ENCODE measurements at places on chromosomes 1 and 21.

- DNase-seq: no peak
Measured at GRCh38 chr1:110873856-110874255, 908 bp downstream of the CD53 start.

DNA sequence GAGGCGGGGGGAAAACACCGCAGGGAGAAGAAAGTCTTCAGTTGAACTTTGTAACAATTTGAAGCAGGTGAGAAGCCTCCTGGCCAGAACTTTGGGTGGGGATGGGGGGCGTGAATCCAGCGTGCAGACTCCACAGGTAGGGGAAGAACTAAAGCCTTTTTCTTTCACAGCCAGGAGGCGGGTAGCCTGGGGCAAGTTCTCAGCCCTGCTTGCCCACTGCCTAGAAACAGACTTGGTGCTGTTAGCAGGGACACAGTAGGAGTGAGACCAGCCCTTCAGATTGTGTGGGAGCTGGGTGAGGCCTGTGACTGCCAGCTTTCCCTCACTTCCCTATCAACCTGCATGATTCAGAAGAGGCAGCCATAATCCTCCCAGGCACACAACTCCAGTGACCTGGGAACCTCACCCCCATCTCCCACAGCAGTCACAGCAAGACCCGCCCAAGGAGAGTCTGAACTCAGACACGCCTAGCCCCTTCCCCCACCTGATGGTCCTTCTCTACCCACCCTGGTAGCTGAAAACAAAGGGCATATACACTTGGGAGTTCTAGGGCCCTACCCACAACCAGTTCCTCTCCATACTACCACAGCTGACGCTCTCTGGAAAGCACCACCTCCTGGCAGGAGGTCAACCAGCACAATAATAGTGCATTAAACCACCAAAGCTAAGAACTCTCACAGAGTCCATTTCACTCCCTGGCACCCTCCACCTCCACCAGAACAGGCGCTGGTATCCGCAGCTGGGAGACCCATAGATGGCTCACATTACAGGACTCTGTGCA lies 83.5 kb upstream of the CDC42BPA start:
- DNase-seq: no peak

GRCh38 chr1:80217377-80217986 lies 1211.0 kb upstream of the ADGRL4 start:
- no peak for DNase-seq

- no peak for DNase-seq
Measured at GRCh38 chr1:30893776-30894507, 14.6 kb downstream of the SDC3 start.

DNA sequence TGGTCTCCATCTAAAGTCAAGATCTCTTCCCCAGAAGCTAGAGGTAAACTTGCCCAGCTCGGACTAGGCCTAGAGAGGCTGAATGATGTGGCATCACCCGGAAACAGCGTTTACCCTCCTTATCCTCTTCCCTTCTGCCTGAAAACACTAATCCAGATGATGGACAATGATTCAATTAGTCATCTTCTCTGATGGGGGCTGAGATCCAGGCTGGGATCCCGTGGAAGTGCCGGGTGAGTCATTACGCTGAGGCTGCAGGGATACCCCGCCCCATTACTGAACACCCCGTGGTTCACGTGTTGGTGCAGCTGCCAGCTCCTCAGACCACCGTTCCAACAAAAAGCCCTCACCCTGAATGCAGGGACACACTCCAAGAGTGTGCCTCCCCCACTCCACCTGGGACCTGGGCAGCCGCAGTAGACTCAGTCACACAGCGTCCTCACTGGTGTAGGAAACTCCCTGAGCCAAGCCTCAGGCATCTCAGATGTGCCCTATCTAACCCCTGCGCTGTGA lies 2.0 kb downstream of the S100A6 start:
- peak; percentile 38 for DNase-seq

GRCh38 chr1:101144671-101145448 lies 92.0 kb upstream of the S1PR1 start:
- DNase-seq: no peak

DNA sequence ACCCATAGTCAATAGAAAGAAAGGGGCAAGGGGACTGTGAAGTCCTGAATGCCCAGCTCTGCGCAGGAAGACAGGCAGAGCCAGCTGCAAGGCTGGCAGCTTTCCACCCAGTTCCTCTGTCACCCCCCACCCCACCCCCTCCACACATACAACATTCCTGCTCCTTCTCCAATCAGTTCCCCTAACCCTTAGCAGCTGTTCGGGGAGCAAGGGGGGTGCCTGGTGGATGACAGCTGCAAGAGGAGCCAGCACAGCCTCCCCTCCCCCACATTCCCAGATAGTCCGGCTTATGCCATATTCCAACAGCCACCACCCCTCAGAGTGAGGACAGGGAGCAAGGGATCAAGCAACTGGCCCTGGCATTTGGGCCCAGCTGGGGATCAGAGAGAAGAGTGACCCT lies 9.7 kb downstream of the ARHGEF2 start:
- peak; percentile 63 for DNase-seq

- no peak for DNase-seq
Measured at GRCh38 chr1:201764579-201764978, 64.4 kb upstream of the IPO9 start.

DNA sequence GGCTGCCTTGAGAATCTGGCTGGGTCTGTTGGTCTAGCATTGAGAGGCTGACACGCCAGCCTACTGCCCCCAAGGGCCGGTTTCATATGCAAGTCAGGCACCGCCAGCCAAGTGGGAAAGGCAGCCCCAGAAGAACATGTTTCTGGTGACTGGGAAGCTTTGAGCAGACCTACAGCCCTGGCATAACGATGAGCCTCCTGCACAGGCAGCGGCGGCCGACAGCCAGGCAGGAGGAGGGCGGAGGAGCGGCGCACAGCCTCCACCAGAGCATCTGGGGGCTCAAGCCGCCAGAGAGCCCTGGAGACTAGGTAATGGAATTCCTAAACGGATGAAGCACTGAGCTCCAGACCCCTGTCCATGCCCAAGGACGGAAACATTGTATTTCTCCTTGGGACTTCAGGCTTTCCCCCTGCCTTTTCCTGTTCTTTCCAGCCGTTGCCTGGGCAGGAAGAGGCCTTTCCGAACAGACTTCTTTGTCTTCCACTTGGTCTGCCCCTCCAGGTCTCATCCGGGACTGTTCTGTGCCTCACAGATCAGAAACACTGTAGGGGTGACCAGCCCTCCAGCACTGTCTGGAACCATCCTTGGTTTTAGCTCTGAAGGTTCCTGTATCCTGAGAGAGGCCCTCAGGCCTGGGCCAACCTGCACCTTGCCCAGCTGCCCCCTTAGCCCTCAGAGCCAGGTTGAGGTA lies 59.5 kb downstream of the IRF2BP2 start:
- no peak for DNase-seq
